ENCODE measurements at places on chromosomes 2 and 18.
A peak's percentile ranks its signal among the peaks of the same experiment; 100 is the strongest.

DNA sequence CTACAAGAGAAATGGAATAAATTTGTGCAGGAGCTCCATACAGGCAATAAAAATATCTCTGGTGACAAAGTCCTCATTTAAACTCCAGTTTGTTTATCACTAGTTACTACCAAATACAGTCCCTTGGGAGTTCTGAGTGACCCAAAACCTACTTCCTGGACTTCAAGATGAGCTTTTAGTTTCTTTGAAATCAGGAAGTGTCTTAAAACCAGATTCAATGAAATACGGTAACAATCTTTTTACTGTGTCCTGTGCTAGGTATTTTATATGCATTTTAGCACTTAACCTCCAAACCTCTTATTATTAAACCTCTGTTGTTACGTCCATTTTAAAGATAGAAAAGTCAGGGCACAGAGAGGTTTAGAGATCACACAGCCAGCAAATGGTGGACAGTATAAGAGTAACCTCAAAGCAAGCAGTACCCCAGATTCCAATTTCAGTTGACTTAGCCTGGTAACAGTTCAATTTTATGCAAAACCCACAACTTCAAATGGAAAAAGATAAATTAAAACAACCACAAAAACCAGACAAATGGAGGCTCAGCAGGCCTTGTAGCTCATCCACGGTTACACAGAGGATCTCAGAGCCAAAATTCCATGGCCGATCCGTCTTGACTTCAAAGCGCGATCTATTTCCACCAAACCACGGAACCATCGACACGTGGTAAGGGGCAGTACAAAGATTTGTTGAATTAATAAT is 1.3 kb upstream of the KCMF1 start:
- DNase-seq = no peak

DNA sequence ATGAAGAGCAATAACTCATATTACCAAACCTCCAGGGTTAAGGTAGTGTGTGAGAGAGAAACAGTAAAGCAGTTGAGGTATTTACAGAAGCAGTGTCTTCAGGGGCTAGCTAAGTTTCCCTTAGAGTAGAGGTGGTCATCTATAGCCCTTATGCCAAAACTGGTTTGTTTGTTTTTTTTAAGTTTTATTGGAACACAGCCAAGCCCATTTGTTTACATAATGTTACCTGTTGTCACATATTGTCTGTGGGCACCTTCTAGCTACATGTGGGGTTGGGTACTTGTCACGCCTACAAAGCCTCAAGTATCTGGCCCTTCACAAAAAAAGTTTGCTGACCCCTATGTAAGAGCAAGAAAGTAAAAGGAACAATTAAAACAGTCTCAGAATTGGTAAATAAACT is 39.4 kb downstream of the ACTR2 start:
- DNase-seq = no peak

GRCh38 chr2:236307641-236308040 is 43.4 kb upstream of the ASB18 start:
- DNase-seq = no peak

- DNase-seq = no peak
Observed at GRCh38 chr2:136612079-136612478, 153.3 kb upstream of the THSD7B start.

- DNase-seq = no peak
Observed at GRCh38 chr2:200042102-200042735, 86.8 kb downstream of the MAIP1 start.

DNA sequence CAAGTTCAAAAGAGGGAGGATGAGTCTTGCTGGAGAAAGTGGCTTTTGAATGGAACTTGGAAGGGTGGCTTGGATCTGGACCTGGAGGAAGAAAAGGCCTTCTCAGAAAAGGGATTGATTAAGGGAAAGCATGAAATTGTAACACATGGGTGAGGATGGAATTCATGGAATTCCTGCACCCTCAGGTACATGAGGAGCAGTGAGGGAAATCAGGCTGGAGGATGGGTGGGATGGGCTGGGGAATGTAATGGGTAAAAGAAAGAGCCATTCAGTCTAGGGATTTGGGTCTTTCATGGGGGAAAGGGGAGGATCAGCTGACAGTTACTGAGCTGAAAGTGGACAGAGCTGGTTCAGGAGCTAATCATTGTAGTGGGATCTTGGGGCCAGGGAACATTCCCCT is 51.2 kb upstream of the HAAO start:
- DNase-seq = peak; percentile 7

GRCh38 chr2:109297566-109298490 is 168.8 kb downstream of the SH3RF3 start:
- no peak for DNase-seq

Data from Right ventricle myocardium inferior (tissue), 1 donor.